ENCODE measurements at places on chromosomes 6 and 20. TPM values are rescaled to one million over a fixed set of nuclear protein-coding genes. Genes with fewer than 3 reads are reported as not detected.
A peak's percentile ranks its signal among the peaks of the same experiment; 100 is the strongest.

The C4A gene
- 4.5 TPM for total RNA-seq

The PPP1R3G gene
- total RNA-seq: not detected

The SLC17A3 gene
- total RNA-seq: not detected

The MROH8 gene
- total RNA-seq: 1.8 TPM

The PRRT1 gene
- total RNA-seq: 0.36 TPM

The BPHL gene
- 10.1 TPM for total RNA-seq

The CCN5 gene
- total RNA-seq: not detected

The PEX7 gene
- 5.4 TPM for total RNA-seq

The SCAF8 gene
- total RNA-seq: 31.7 TPM

The CNR1 gene
- not detected for total RNA-seq

The TMEM239 gene
- not detected for total RNA-seq

The SLC17A9 gene
- 9.7 TPM for total RNA-seq

The MYB gene
- 19.7 TPM for total RNA-seq

The ASIP gene
- not detected for total RNA-seq

- no peak for DNase-seq
Observed at GRCh38 chr20:46671866-46672542, 17.2 kb downstream of the TP53RK start.

DNA sequence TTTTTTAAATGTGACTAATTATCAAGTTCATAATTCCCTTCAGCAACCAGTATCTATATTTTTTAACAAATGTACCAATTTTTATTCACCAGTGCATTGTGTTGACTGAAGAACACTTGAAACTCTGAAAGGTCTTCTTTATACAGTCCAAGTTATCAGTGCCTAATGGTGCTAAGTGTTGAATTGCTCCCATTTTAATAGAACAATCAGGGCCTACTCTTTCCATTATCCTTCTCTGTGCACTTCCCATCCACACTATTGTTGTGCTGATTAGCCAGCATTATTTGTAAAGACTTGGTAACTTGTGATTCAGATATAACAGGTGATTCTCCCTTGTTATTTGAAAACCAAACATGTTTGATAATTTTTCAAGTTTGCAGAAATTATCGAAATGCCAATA lies 1209.7 kb upstream of the MAP3K7 start:
- DNase-seq: no peak

- DNase-seq: no peak
Observed at GRCh38 chr6:42326248-42326647, 108.6 kb upstream of the MRPS10 start.

- no peak for DNase-seq
Observed at GRCh38 chr20:6439737-6440442, 317.1 kb upstream of the FERMT1 start.

DNA sequence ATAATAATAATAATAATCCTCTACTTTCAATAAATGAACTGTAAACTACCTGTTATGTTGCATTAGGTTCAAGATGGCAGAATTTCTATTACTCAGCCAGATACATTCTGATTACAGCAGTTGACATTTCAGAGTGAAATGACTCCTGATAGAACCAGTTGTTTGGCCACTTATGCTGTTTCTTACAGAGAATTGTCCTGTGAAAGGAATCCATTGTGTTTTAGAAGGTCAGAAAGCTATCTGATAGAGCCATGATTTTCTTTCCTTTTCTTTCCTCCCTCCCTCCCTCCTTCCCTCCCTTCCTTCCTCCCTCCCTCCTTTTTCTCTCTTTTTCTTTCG lies 16.6 kb downstream of the GJA10 start:
- DNase-seq: no peak

DNA sequence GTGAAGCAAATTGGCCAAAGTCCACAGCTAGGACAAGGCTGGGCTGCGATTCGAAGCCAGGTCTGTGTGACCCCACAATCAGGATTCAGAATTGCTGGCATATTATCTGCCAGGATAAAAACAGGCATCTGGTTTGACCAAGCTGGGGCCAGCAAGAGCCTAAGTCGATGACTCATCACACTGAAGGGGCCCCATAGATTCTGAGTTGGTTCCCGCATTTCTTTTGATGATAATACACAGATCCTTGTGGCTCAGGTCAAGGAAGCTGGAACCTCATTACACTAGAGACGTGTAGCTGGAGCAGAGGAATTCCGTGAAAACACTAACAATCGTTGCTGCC lies 6.5 kb downstream of the KCNB1 start:
- no peak for DNase-seq

GRCh38 chr6:138430361-138431145 lies 26.5 kb downstream of the HEBP2 start:
- DNase-seq: no peak

- DNase-seq: no peak
Observed at GRCh38 chr6:169292338-169293124, 38.9 kb upstream of the THBS2 start.

GRCh38 chr6:131970076-131970859 lies 19.1 kb upstream of the CCN2 start:
- DNase-seq: no peak

- no peak for DNase-seq
Observed at GRCh38 chr6:37456816-37457560, 24.0 kb downstream of the CMTR1 start.

GRCh38 chr6:169807699-169808607 lies 56.5 kb downstream of the ERMARD start:
- peak; percentile 5 for DNase-seq

- no peak for DNase-seq
Observed at GRCh38 chr20:9928281-9928737, 89.4 kb upstream of the PAK5 start.

GRCh38 chr20:40720826-40721225 lies 31.8 kb upstream of the MAFB start:
- no peak for DNase-seq

GRCh38 chr6:133701633-133702331 lies 187.1 kb upstream of the TCF21 start:
- DNase-seq: no peak

GRCh38 chr20:46414608-46415007 lies 8.2 kb upstream of the ELMO2 start:
- no peak for DNase-seq

GRCh38 chr6:112193535-112194051 lies 60.8 kb downstream of the LAMA4 start:
- no peak for DNase-seq

DNA sequence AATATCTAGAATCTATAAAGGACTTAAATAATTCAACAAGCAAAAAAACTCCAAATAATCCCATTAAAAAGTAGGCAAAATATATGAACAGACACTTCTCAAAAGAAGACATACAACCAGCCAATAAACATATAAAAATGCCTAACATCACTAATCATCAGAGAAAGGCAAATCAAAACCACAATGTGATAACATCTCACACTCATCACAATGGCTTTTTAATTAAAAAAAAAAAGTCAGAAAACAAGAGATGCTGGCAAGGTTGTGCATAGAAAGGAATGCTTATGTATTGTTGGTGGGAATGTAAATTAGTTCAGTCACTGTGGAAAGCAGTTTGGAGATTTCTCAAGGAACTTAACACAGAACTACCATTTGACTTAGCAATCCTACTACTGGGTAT lies 979.6 kb upstream of the MAP3K7 start:
- no peak for DNase-seq

- peak; percentile 72 for DNase-seq
Observed at GRCh38 chr6:156395276-156395675, 381.9 kb upstream of the ARID1B start.

- DNase-seq: no peak
Observed at GRCh38 chr6:3592371-3592941, 135.6 kb upstream of the SLC22A23 start.

- no peak for DNase-seq
Observed at GRCh38 chr6:144416773-144417172, 131.6 kb downstream of the UTRN start.

Data from activated CD4-positive, alpha-beta memory T cell treated with anti-CD3 and anti-CD28 coated beads for 36 hours (primary cell).